ENCODE measurements at places on chromosomes 5 and 9.

DNA sequence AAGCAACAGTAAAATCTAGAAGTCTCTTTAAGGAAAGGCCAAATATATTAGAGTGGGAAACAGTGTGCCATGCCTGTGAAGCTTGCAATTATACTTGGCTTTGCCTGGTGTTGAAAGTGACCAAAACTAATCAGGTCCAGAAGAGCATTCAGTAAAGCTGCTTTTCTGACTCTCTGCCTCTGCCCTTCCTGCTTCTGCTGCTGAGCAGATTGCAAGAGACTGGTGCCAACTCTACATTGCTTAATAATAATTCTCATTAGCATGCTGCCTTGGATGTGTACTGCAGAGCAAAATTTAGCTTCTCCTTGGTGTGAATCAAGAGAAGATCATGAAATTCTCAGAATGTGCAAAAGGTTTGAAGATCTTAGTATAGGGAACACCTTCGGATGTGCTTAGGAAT, 120.4 kb upstream of the RFX3 start:
- H3K36me3 ChIP-seq, result no peaks in the 10 kb centered on the region
- no peak for DNase-seq
- H3K27ac ChIP-seq, result no peak overlapping the region
- peaks cover 3% of the 10 kb centered on the region for H3K4me1 ChIP-seq
- no peaks in the 10 kb centered on the region for H3K27me3 ChIP-seq
- H3K4me3 ChIP-seq, result no peak overlapping the region

DNA sequence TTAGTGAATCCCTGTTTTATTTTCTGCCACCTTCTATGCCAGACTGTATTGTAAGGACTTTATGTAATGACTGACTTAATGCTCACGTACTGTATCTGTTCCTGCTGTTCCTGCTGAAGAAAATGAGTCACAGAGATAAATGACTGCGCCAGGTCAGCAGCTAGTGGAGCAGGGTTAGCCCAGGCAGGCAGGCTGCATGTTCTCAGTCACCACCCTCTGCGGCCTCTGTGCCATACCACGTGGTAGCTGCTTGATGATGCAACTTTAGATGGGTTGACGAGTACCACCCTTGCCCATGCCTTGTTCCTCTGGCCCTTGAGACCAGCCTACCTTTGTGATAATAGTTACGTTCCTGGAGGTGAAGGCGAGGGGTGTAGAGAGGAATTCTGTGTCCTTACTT, 161.9 kb downstream of the TRIO start:
- no peak for DNase-seq
- H3K4me1 ChIP-seq, result no peaks in the 10 kb centered on the region

DNA sequence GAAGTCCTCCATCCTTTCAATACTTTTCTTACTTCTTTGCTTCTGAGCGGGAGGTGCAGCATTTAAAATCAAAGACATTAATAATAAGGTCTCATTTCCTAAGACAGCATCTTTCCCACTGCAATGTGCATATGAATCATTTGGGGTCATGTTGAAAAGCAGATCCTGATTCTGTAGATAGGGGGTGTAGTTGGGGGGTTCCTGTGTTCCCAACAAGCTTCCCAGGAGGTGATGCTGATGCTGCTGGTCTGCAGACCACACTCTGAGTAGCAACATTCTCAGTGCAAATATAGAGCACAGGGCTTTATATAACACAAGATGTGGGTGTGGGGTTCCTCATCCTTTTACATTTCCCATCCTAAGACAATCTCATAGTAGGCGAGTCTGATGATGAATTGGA, 126.5 kb upstream of the PALM2AKAP2 start:
- no peaks in the 10 kb centered on the region for H3K4me1 ChIP-seq
- H3K27me3 ChIP-seq, result no peaks in the 10 kb centered on the region
- no peak overlapping the region for H3K4me3 ChIP-seq
- H3K36me3 ChIP-seq, result no peaks in the 10 kb centered on the region

- no peaks in the 10 kb centered on the region for H3K27me3 ChIP-seq
- no peak overlapping the region for H3K27ac ChIP-seq
- H3K36me3 ChIP-seq, result no peaks in the 10 kb centered on the region
- no peak for DNase-seq
- H3K4me1 ChIP-seq, result no peaks in the 10 kb centered on the region
Measured at GRCh38 chr5:27462936-27463335, 424.6 kb upstream of the CDH9 start.

DNA sequence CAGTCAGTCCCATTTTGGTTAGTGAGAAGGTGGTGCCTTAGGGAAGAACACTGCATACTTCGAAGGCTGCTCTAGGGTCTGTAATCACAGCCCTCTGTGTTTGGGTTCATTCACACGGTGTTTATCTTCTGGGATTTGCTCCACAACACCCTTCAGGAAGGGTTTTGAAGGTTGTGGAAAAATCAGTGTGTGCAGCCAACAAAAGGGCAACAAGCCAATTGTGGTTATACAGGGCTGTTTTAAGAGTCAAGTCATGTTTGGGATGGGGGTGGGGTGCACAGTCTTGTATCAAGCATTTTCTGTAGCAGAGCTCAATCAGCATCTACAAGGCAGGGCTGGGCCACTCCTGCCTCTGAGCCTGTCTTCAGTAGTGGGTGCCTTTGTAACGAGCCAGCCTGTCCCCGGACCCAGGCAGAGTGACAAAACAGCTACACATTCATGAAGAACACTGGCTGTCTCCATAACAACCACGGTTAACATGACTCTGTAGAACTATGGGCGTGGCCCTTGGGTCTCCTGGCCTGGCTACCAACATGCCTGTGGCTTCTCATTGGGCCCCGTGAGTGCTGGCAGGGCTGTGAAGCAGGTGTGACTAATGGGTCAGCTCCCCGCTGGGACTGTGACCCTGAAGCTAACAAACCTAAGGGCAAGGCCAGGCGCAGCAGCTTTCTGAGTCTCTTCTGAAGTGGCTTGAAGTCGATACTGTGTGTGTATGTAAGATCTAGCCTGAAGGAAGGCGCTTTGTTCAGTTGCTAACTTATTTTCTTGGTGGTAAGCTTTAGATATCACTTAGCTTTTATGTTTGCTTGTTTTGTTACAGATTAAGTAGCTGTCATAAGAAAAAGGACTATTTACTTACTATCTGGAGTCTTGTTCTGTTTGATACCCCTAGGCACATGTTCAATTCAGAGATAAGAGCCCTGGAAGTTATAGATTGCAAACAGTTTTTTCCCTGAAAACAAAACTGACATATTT, 27.9 kb upstream of the GOLM1 start:
- H3K4me1 ChIP-seq, result no peaks in the 10 kb centered on the region
- no peaks in the 10 kb centered on the region for H3K27me3 ChIP-seq
- H3K4me3 ChIP-seq, result no peak overlapping the region
- no peak for DNase-seq
- H3K36me3 ChIP-seq, result no peaks in the 10 kb centered on the region

- H3K36me3 ChIP-seq, result no peaks in the 10 kb centered on the region
- no peak for DNase-seq
- no peaks in the 10 kb centered on the region for H3K4me1 ChIP-seq
- H3K4me3 ChIP-seq, result no peak overlapping the region
- H3K27ac ChIP-seq, result no peak overlapping the region
Measured at GRCh38 chr5:121762426-121762825, 89.3 kb upstream of the FTMT start.

DNA sequence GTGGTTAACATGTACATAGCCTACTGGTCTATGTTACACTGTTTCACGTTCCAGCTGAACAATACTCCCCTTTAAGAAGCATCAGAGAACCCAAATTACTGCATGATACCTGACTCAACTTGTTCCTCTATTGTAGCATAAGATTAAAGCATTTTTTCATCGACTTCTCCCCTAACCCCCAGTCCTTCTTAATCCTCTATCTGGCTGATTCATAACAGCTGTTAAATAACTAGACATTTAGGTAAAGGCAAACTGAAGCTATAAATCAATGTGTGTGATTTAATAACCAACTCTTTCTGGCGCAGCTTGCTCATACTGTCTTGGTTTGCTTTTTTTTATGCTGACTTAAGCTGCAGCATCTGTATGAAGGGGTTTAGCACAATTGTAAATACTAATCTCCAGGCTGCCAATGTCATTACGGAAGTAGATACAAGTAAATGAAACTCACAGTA, 94.2 kb upstream of the MTAP start:
- H3K4me1 ChIP-seq, result peaks cover 5% of the 10 kb centered on the region
- peaks cover 11% of the 10 kb centered on the region for H3K27me3 ChIP-seq
- DNase-seq, result no peak
- H3K27ac ChIP-seq, result no peak overlapping the region

GRCh38 chr5:16791036-16791705, 144.9 kb downstream of the MYO10 start:
- H3K4me1 ChIP-seq, result no peaks in the 10 kb centered on the region
- H3K27ac ChIP-seq, result no peak overlapping the region
- DNase-seq, result peak; percentile 42

DNA sequence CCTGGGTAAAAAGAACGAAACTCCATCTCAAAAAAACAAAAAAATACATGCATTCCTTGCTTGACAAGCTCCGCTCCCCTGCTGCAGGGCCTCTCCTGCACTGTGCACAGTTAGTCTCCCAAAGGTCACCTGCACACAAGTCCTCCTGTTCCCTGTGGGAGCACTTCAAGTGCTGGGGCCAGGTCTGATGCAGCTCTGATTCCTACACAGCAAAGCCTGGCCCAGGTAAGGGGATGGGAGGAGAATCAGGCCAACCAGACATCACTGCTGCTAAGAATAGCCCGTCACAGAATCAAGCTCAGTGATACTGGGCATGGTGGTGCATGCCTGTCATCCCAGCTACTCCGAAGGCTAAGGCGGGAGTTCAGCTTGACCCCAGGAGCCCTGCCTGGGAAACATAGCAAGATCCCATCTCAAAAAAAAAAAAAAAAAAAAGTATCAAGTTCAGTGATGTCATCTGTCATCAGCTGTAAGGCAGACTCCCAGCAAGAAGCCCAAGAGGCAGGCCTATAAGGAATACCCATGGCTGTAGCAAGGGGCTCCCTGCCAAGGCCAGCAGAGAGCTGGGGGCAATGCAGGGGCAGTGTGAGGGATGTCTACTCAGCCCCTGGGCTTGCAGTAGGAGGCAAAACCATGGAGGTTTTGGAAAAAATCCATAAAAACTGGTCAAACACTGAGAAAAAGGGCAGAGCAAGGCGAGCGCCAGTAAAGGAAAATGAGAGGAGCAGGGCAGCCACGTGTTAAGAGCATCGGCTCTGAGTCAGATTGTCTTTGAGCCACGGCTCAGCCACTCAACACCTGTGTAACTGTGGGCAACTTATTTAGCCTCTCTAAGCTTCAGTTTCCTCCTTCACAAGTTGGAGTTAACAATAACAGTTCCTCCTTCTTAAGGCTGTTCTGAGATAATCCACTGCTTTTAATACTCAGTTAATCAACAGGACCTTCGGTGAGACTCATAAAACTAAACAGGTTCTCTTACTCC, 3.2 kb downstream of the TPM2 start:
- peaks cover 29% of the 10 kb centered on the region for H3K4me1 ChIP-seq
- no peak overlapping the region for H3K4me3 ChIP-seq
- no peaks in the 10 kb centered on the region for H3K27me3 ChIP-seq
- no peaks in the 10 kb centered on the region for H3K36me3 ChIP-seq
- DNase-seq, result no peak
- no peak overlapping the region for H3K27ac ChIP-seq

DNA sequence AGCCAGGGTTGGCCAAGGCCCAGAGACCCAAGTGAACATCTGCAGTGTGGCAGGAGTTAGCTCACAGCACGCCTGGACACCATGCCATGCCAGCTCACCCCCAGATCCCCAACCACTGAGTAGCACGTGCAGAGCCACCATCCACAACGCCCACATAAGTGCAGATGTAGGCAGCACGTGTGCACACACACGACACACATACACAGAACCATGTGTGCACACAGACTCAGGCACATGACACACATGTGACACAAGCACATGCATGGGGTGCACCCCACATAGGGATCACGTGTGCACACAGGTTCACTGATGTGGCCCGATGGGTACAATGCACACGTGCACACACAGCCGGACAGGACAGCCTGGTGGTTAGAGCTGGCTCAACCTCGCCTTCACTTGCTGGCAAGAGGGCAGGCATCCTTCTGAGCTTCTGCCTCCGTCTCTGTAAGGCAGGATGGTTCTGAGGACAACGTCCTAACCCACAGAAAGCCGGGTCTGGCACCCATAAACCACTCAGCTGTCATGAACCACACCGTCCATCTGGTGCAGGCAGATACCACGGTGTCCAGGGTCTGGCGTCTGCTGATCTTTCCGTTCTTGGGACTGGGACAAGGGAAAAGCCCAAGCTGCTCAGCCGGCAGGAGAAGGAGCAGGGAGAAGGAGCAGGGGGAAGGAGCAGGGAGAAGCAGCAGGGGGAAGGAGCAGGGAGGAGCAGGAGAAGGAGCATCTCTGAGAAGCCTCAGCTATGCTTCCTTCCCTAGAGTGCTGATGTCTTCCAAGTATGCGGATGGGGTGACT, 12.0 kb downstream of the LRRC26 start:
- DNase-seq, result no peak
- H3K4me3 ChIP-seq, result no peak overlapping the region
- peaks cover 26% of the 10 kb centered on the region for H3K4me1 ChIP-seq
- H3K36me3 ChIP-seq, result no peaks in the 10 kb centered on the region
- peaks cover 36% of the 10 kb centered on the region for H3K27me3 ChIP-seq

DNA sequence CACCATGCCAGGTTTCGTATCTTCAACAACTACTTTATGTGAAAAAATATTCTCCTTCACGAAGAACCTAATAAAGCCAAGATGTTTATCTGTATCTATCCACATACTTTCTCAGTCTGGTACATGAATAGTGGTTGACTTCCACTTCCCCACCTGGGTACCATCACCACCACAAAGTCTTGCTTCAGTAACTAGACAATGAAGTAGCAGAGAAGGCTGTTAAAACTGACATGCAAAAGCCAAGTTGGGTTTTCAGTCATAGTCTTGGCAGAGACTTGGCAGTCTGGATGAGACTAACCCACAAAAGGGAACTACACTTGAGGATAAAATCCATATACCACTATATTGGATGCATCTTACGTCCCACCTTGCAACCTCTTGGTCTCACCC, 5.0 kb downstream of the P4HA2 start:
- no peak overlapping the region for H3K27ac ChIP-seq
- H3K4me3 ChIP-seq, result no peak overlapping the region
- no peaks in the 10 kb centered on the region for H3K36me3 ChIP-seq
- H3K27me3 ChIP-seq, result peaks cover 7% of the 10 kb centered on the region
- no peak for DNase-seq

- no peaks in the 10 kb centered on the region for H3K36me3 ChIP-seq
- no peak overlapping the region for H3K27ac ChIP-seq
- H3K4me1 ChIP-seq, result no peaks in the 10 kb centered on the region
- H3K4me3 ChIP-seq, result no peak overlapping the region
- DNase-seq, result no peak
Measured at GRCh38 chr5:62824936-62825335, 246.3 kb downstream of the LRRC70 start.

GRCh38 chr5:108579236-108579635, 168.5 kb upstream of the FER start:
- H3K4me1 ChIP-seq, result no peaks in the 10 kb centered on the region
- H3K4me3 ChIP-seq, result no peak overlapping the region
- H3K27me3 ChIP-seq, result peaks cover 6% of the 10 kb centered on the region
- DNase-seq, result no peak

- H3K4me3 ChIP-seq, result no peak overlapping the region
- no peak for DNase-seq
- peaks cover 4% of the 10 kb centered on the region for H3K4me1 ChIP-seq
- H3K36me3 ChIP-seq, result no peaks in the 10 kb centered on the region
Measured at GRCh38 chr5:33824516-33825195, 67.1 kb downstream of the ADAMTS12 start.

- no peak overlapping the region for H3K4me3 ChIP-seq
- H3K27ac ChIP-seq, result no peak overlapping the region
- peaks cover 3% of the 10 kb centered on the region for H3K4me1 ChIP-seq
- peaks cover 4% of the 10 kb centered on the region for H3K36me3 ChIP-seq
Measured at GRCh38 chr9:76188905-76189304, 205.3 kb downstream of the RFK start.
